ENCODE measurements at places on chromosomes 7 and 10.

DNA sequence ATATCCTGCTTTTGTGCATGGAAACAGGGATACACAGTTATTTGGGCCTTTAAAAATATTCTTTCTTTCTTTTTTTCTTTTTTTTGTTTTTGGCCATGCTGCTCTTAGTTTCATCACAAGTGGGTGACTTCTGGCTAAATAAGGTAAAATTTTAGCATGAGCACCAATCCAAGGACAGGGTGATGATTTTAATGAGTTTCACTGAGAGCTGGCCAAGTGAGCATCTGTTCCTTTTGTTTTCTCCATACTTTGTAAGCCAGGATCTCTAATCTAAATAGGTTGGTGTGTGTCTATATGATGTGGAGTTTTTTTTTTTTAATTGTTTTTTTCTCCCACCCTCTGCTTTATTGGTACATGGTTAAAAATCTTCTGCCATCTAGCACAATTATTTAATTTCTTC is 106.8 kb downstream of the POLL start:
- DNase-seq = no peak

DNA sequence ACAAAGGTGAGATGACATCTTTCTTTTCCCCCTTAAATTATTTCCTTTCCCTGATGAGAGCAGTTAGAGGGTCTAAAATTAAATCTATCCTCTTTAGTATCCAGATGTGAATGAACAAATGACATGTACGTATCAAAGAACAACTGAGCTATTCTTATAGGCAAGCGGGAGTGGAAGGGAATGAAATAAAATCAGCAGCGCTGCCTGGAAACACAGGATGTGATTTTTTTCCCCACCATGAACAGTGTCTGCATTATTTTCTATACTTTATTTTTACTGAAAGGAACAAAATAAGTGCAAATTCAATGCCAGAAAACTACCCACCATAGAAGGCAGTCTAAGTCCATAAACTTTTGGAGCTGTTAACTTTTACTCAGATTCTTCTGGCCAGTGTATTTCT is 40.6 kb downstream of the SLC26A4 start:
- DNase-seq = no peak

GRCh38 chr10:131267814-131268095 is 43.8 kb downstream of the TCERG1L start:
- DNase-seq = no peak

DNA sequence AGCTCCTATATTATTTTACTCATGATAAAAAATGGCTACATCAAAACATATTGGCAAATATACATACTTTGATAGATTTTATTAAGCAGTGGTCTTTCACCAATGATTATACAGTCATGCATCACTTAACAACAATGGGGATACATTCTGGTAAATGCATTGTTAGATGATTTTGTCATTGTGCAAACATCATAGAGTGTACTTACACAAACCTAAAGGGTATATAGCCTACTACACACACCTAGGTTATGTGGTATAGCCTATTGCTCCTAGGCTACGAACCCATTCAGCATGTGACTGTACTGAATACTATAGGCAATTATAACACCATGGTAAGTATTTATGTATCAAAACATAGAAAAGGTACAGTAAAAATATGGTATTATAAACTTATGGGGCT is 98.9 kb upstream of the IL6 start:
- DNase-seq = no peak

GRCh38 chr10:84256510-84257342 is 11.9 kb downstream of the RGR start:
- peak; percentile 56 for DNase-seq

DNA sequence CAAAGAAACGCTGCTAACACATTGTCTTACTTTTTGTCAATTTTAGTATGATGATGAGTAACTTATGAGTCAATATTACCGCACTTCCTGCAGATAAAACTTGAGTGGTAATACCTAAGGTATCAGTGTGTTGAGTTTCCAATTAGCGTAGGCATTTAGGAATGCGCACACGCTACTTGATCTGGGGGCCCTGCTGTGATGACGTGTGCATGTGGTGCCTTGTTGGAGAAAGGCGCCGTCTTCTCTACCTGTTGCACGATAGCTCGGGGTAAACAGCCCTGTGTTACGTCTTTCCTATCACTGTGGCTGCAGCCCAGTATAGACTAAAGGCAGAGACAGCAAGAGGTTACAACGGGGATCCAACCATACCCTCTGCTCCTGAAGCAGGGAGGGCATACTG is 476.8 kb upstream of the ADARB2 start:
- DNase-seq = no peak

- no peak for DNase-seq
Measured at GRCh38 chr7:141712603-141713255, 4.6 kb downstream of the WEE2 start.

DNA sequence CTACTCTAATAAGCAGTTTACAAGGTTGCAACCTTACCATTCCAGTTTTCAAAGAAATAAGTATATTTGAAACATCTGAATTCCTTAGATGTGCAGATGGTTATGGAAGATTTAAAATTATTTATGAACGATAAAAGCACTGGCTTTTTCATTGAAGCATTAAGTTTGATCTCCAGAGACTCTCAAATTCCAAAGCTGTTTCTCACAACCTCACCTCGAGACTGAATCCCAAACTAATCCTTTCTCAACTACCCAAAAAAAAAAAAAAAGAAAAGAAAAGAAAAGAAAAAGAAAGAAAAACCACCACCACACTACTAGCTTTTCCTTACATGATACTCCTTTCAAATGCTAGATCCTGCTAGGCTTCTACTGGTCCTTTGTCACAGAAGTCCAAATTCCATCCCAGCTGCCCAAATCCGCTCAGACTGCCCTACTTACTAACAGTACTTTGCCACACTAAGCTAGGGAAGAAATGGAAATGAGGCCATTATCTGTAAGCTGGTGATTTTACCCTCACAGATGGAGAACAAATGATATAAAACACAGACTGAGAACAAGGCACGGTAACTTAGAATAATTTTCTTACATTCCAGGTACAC is 100.6 kb upstream of the CDK1 start:
- no peak for DNase-seq

- no peak for DNase-seq
Measured at GRCh38 chr7:25952261-25953057, 199.5 kb upstream of the NFE2L3 start.

DNA sequence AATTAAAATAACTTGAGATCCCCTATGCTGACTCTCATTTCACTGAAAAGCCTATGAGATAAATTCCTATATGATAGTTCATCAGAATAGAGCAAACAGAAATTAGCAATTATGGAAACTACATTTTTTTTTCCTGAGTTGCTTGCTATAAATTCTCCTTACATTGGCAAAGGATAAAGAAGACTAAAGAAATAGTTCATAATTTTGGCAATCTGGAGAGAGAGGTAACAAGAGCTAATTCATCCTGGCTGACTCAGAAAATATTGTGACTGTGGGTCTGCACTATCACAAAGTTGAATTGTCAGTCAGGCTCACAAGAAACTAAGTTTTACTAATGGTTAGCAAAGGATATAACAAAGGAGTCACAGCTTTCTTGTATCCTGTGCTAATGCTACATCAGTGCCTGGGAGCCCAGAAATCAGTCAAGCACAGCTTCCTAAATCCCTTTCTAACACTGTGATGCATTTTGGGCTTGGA is 483.0 kb downstream of the MAGI2 start:
- no peak for DNase-seq

DNA sequence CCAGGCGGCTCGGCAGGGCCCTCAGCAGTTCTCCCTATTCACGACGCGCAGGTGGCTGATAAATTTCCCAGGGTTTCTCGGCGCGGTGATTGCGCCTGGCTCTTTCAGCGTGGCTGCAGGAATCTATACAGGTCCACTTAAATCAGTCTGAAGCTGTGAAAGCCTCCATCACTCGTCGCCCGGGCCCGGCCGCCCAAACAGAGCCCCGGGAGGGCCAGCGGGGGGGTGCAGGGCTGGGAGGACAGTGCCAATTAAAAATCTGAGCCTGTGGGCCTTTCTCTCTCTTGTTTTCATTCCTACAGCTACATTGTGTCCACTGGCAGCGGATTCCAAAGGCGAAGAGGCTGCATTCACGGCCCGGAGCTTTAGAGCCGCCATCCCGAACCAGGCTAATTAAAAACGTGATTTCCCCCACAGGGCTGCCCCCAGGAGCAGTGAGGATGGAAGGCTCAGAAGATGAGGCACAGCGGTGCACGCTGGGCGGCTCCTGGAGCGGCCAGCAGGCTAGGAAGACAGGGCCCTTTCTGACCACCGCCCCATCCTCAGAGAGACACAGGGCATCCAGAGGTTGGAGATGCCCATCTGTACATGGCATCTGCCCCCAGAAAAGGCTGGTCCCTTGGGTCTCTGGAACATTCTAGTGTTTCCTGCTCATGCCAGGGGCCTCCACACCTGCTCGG is 100.7 kb downstream of the FAM53B start:
- no peak for DNase-seq

- no peak for DNase-seq
Measured at GRCh38 chr7:100602889-100603725, 944 bp downstream of the PCOLCE start.

- no peak for DNase-seq
Measured at GRCh38 chr10:114313866-114314265, 74.8 kb downstream of the VWA2 start.

GRCh38 chr7:130917669-130918128 is 183.7 kb upstream of the KLF14 start:
- DNase-seq = no peak

DNA sequence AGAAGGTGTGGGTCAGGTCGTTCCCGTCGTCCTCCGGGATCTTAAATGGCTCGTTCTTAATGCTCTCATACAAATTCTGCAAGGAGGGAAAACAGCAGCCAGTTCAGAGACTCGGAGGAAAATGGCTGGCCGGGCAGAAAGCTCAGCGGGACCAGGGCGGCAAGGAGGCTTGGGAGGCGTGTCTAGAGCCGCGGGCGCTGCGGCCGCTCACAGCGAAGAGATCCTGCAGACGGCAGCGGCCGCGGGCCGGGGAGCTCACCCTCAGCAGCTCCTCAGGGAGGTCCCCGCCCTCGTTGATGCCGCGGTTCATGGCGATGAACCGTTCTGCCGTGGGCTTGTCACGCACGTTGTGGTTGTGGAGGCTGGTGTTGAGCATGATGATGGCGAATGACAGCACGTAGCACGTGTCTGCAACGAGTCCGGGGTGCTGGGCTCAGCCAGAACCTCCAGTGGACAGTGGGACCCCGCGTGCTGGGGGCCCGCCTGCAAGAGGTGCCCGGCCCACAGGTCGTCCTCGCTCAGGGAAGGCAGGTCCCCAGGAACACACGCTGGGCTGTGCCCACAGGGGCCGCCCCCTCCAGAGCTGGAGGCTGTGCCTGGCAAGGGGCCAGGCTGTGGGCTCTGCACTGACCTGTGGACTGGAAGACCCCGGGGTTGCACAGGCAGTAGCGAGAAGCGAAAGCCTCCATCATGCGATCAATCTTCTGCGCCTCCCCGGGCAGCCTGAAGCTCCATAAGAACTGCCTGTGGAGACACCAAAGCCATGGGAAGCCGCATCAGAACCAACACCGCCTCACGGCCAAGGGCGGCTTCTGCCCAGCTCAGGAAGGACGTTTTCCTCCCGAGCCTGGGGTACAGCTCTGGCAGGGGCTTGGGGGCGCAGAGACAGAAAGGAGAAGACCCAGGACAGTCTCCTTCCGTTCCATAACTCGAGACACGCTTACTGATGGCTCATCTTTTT is 101.6 kb downstream of the CYTH3 start:
- DNase-seq = no peak

GRCh38 chr7:18087687-18088078 is 60.0 kb upstream of the PRPS1L1 start:
- DNase-seq = no peak

DNA sequence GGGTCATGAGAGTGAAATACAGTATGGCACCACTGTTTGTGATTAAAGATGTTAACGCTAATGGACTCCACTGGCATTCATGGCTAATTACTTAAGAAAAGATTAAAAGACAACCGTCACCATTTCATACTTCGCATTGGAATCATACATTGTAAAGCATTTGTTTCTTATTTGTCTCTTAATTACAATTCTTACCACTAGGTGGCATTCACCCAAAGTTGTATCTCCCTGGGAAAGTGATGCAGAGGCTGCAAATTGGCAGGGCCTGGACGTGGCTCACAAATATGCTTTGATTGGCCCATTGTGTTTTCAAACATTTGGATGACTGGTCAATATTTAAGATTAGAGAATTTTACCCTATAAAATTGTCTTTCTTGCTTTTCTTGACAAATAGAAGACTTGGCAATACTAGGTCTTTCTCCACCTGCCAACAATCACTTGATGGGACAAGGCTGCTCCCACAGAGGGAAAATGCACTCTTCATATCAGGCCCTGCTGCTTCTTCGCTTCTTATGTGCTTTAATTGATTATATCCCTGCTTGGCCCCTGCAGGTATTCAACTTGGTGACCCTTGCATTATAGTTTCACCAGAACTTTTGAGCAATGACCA is 72.1 kb upstream of the STARD3NL start:
- DNase-seq = no peak

- DNase-seq = no peak
Measured at GRCh38 chr7:40419806-40420205, 285.0 kb downstream of the SUGCT start.

GRCh38 chr7:106568680-106569499 is 92.1 kb downstream of the CCDC71L start:
- DNase-seq = no peak

- no peak for DNase-seq
Measured at GRCh38 chr10:109875828-109876821, 47.2 kb downstream of the XPNPEP1 start.

DNA sequence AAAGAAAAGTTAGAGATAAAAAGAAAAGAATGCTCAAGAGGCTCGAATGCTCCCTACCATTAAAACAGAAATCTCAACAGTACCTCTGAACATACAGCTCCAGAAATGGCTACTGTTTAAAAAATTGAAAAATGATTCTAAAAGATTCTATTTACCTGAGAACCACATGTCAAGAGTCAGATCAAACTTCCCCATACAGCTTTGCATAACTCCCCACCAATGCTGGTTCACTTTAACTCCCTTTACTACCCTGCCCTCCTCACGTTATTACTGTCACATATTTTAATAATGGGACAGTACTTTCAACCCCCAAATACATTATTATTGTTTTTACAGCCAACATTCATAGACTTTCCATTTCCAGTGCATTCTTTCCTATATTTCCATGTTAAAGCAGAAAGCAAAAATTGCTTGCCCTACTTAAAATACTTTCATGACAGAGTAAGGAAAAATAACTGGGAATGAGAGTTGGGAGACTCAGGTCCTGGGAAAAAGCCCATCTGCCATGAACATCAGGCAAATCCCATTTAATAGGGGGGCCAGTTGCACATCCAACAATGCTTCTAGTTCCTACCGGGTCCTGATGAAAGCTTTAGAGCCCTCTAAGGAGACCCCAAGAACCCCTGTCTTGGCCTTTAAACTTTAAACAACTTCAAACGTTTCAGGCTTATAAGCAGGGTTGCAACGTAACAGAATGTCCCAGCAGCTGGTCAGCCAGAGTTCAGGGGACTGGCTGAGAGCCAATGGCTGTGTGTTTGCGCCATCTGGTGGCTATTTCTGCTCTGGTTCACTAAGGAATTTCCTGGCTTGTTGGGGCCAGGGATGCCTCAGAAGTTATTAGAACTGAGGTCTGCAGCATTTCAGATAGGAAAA is 247.4 kb downstream of the ELMO1 start:
- peak; percentile 30 for DNase-seq
